ENCODE measurements at places on chromosomes 5 and 9.

GRCh38 chr9:19085295-19085694 is 17.4 kb downstream of the HAUS6 start:
- no peak for DNase-seq

GRCh38 chr5:123382252-123382651 is 41.0 kb downstream of the CEP120 start:
- no peak for DNase-seq

GRCh38 chr5:130151239-130151638 is 247.0 kb downstream of the CHSY3 start:
- DNase-seq: no peak

GRCh38 chr9:86800681-86801080 is 146.6 kb downstream of the GAS1 start:
- DNase-seq: no peak

GRCh38 chr5:151793358-151793757 is 21.6 kb downstream of the G3BP1 start:
- DNase-seq: no peak

GRCh38 chr9:3385871-3386270 is 139.9 kb downstream of the RFX3 start:
- no peak for DNase-seq

GRCh38 chr5:157290981-157291711 is 25.2 kb downstream of the CYFIP2 start:
- no peak for DNase-seq

DNA sequence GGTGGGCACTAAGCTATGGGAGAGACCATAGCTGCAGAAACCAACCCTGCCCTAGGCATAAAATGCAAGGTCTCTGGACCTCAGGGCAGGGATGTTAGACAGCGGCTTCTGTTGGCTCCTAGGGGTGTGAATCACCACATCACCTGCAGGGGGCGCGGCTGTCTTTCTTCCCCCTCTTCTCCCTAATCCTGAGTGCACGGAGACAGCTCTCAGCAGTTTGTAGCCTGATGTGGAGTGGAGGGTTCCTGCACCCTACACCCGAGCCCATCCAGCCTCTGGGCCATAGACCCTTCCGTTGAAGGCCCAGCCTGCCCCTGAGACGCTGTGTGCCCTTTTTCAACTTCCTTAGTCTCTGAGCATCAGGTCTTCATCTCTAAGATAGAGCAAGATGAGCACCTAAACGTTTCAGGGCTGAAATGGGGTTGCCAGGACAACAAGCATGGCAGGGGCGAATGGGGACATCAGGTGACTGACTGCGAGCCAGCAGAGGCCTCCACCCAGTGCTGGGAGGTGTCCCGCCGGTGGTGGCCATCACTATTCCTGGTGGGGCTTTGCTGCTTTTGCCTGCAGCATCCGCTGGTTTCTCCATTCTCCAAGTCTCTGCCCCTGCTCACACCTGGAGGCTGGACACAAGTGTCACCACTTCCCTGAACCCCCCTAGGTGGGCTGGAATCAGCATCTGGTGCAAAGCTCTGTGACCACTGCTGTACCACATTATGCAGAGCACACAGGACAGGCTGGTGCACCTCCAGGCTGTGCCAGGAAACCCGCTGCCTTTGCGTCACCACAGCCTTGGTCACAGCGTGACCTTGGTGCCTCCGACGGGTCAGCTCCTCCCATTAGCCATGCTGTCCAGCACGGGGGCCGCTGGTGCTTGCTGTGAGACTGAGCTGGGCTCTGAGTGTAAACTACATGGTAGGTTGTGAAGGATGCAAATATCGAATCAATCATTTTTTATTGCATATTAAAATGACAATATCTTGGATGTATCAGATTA is 2.5 kb upstream of the SEC16A start:
- DNase-seq: peak; percentile 79

DNA sequence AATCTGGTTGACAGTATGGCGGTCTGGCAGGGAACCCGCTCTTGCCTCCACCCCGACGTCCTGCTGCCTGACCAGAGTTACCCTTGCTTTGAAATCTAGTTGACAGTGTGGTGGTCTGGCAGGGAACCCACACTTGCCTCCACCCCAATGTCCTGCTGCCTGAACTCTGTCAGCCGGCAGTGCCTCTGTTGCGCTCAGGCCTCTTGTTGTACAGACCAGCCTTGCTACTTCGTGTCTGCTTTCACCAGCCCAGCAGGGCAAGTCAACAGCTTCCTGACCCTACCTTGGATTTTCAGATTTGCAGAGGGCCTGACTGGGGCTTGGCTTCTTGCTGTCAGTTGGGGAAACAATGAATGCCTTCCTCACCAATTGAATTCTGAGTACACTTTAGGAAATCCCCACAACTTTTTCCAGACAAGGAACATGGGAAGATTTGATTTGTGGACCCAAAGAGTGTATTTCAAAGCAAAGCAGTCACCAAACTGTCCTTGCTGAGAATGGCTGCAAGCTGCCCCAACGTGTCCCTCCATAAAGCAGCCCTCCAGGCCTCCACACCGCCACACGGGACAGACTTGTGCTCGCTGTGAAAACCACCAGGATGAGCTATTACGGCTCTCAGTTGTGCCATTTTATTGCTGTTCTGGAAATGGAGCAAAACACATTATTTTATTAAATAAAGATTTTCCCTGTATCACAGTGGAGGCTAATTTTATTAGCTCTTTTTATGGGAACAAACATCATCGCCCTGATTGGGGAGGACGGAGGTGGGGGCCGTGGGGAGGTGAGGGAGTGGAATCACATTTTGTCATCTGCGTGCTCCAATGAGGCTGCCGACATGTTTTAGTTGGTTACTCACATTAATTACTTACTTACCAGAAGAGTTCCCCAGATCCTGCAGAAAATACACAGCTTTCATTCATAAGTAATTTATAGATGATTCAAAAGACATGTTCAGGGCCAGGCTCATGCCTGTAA is 189.3 kb downstream of the AOPEP start:
- no peak for DNase-seq

DNA sequence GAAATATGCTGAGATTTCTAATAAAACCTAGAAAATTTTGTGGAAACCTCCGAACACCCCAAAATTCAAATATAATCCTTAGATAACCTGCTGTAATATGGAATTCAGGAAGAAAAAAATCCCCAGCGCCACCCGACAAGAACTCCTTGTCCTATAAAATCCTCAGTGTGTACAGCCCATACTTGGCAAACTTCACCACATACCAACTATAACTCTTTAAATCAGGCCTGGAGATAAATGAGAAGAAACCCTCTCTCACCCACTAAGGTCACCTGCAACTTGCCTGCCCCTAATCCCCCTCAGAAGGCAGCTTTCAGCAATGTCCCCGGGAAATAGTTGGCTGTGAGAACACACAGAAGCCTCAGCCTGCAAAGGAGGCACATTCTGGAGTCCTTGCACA is 90.5 kb downstream of the SH3TC2 start:
- no peak for DNase-seq

DNA sequence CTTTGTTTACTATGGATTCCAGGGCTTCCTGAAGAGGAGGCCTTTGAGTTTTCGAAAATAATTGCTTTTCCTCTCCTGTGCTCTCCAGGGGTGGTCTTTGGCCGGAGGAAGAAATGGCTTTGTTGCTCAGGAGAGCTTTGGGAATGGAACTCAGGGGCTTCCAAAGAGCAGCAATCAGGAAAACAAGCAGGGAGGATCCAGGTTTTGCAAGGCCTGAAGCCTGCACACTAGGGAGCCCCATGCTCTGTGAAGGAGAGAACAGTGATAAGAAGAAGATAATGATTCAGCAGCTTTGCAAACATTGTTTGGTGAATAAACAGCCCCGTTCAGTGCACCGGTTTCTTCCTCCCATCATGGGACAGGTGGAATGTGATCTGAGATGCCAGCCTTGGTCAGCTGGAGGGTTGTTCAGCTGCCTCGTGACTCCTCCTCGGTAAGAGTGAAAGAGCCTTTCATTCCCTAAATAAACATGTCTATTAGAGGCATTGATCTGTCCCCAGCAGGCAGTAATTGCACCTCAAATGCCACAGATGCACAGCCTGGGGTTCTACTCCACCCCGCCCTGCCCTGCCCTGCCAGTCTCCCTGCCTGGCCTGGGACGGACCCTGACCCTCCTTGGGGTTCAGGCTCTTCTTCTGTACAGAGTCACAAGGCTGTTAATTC is 11.5 kb upstream of the ALDH1B1 start:
- DNase-seq: no peak

DNA sequence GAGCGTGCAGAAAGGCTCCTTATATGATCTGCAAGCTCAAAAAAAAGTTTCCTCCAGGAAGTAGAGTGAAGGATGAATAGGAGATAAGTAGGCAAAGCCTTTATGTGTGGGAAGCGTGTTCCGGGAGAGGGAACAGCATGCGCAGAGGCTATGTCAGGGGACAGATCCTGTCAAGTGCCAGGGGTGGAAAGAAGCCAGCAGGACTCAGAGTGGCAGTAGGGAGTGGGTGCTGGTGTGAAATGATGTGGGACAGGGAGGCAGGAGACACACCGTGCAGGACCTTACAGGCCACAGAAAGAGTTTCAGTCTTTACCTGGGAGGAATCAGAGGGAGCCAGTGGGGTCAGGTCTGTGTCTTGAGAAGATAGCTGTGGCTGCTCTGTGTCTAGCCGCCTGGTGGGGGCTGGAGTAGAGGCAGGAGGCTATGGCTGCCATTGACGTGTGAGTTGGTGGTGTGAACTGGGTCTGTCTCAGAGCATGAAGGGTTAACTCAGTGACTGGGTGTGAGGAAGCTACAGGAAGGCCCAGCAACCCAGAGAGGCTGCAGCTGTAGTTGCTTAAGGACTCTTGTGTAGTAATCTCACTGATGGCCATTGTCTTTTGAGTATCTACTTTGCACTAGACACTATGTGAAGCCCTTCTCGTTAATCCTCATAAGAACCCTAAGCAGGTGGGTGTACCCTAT is 71.3 kb downstream of the PPARGC1B start:
- DNase-seq: no peak

DNA sequence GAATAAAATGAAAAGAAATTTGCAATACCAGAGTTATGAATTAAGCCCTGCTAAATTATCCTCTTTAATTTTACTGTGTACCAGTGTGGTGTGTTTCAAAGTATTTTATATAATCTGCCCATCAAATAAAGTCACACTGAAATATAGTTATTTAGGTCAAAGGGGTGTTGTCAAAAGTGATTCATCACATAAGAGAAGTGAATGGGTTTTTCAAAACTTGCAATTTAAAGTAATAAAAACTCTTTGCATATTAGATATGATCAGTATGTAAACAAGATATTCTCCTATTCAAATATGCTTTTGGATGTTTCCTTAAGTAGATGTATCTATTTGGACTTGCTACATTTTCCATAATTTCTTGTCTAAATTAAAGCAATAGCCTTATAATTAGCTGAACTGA is 1183.0 kb upstream of the CDH18 start:
- DNase-seq: no peak

DNA sequence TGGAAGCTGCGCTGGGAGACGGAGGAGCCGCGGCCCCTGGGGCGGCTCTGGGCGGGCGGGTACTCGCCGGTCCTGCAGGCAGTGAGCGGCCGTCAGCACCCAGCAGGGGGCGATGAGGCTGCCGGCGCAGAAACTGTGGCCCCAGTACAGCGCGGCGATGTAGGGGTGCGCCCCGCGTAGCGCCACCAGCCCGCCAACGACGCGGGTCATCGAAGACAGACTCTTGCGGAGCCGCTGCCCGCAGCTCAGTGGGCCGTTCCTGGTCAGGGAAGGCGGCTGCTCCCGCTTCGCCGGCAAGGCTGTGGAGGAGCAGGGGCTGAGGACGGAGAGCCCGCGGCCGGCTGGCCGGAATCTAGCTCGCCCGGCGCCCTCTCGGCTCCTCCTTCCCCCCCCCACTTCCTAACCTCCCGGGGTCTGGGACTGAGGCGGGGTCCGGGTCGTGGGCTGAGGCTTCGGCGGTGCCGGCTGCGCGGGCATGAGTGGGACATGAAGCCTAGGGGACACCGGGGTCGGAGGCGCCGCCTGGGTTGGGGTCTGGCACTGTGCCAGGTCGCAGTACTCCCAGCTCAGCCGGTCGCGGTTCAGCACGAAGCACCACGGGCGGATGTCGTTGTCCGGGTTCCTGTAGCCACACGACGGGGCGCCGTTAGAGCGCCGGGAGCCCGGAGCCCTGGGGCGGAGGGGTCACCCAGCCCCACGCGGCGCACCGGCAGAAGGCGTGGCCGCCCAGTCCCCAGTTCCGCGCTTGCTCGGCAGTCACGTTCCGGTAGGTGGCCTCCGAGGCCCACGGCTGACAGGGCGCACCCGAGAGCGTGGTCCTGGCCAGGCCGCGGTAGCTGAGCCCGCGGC is 3.6 kb upstream of the PFN3 start:
- DNase-seq: peak; percentile 74

DNA sequence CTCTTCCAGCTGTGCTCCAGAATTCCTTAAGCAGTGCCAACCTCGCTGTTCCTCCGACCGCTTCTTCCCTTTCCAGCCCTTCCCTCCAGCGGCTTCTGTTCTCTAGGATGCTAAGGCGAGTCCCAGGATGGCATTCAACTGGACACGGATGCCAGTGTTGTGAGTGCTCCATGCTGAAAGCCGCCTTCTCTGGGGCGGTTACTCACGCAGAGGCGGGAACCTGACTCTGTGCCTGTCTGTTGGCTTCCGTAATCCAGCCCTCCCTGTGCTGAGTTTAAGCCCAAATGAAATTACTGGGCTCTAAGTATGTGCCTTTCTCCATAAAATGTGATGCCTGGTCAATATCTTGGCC is 20.2 kb downstream of the COL5A1 start:
- DNase-seq: no peak

- no peak for DNase-seq
Measured at GRCh38 chr9:9998491-9999287, 614.1 kb downstream of the PTPRD start.

DNA sequence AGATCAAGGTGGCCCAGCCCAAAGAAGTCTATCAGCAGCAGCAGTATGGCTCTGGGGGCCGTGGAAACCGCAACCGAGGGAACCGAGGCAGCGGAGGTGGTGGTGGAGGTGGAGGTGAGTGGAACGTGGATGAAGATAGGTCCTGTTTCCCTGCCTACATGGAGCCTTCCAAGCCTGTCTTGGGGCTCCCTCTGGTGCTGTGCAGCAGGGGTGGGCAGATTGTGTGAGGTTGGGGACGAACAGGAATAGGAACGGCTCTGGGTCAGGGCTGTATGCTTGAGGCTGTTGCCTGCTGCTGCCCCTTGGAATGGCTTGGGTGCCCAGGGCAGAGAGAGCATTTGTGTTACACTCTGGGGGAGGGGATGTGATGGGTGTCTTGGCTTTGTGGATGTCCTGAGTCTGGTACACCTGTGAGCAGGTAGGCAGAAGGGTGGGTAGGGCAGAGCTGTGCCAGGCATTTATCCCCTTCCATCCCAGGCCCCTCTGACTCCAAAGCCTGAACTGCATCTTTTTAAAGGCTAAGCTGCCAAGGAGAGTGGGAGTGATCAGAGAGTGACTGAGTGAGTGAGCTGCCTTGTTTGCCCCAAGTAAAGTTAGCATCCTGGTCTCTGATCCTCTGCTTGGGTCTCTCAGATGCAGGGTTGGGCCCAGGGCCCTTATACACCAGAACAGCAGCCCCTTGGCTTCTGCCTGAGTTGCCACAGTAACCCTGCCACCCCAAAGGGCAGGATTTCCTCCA is 5.2 kb downstream of the HNRNPAB start:
- no peak for DNase-seq
